IMR-90 (cell line): ENCODE measurements at places on chromosomes 1 and 21.

GRCh38 chr1:20281801-20282200 lies 8.9 kb upstream of the VWA5B1 start:
- peak; percentile 66 for DNase-seq

DNA sequence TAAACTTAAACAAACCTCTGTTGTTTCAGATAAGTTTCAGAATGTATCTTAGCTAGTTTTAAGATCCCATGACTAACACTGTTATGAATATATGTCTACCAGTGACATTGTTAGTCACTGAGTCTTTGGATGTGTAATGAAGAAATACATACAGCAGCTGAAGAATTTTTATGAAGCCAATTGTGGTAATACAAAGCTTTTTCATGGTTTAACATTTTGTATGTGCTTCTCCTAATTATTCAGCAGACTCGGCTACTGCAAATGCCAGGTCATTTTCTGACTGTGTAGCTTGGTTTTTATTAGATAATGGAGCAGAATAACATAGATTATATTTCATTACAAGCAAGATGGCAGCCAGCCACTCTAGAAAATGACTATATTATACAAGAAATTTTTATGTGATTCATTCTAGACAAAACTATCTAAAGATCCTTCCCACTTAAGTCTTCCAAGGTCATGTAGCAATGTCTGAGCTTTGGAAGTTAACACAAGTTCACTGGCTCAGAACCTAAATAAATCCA lies 147.8 kb downstream of the TNFSF18 start:
- DNase-seq: peak; percentile 92

GRCh38 chr1:116854403-116854690 lies 55.4 kb upstream of the PTGFRN start:
- no peak for DNase-seq

GRCh38 chr1:171644805-171645483 lies 7.5 kb downstream of the MYOC start:
- peak; percentile 82 for DNase-seq

DNA sequence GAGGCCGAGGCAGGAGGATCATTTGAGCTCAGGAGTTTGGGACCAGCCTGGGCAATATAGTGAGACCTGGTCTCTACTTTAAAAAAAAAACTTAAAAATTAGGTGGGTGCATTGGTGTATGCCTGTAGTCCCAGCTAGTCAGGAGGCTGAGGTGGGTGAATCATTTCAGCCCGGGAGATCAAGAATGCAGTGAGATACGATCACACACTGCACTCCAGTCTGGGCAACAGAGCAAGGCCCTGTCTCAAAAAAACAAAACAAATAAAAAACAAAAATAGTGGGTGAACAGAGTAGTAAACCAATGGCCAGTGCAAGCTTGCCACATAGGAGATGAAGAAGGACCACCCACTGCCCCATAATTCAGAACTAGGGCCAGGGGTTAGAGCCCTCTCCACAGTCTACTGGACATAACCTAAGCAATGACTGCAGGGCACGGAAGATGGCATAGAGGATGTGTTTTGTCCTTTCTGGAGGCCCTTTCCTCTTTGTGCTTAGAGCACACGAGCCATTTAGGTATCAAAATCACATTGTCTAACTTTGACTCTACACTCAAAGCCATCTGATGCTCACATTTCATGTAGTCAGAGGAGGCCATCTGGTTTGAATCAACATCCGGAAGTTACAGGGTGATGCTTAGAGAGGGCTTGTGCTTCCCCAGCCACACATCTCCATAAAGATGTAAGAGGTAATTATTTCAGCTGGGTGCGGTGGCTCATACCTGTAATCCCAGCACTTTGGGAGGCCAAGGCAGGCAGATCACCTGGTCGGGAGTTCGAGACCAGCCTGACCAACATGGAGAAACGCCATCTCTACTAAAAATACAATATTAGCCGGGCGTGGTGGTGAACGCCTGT lies 12.6 kb downstream of the CD2 start:
- no peak for DNase-seq

DNA sequence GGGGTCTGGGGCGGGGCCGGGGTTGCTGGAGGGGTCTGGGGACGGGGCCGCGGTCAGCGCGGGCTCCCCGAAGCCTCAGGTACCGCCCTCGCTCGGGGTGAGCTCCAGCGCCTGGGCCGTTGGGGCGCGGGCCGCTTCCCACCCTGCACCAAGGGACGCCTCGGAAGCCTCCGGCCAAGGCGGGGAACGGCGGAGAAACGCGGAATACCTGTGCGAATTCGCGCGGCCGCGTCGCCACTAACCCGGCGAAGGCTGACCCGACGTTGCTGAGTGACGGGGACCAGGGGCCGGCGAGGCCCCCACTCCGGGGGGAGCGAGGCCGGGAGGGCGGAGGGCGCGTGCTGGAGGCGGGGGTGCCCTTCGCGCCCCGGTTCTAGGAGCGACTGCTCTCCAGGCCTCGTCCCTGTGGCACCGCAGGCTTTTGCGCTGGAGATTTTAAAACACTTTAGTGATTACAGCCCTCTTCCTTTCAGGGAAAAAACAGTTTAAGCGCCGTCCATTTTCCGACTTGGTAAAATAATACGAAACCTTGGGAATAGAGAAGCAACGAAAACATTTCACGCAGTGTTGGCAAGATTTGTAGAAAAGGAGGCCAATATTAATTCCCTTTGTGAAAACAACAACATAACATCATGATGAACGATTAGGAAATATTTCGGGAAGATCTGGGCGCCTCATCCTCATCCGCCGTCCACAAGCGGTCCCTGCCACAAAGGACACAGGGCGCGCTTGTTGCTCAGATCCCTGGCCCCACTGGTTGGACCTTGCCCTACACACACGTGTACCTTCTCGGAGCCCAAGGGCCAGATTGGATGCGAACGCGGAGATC lies 971 bp upstream of the GNG4 start:
- no peak for DNase-seq

GRCh38 chr1:46682064-46682463 lies 10.4 kb downstream of the TEX38 start:
- DNase-seq: no peak
